ENCODE measurements at places on chromosomes 11 and 22. TPM values are rescaled to one million over a fixed set of nuclear protein-coding genes. Genes with fewer than 3 reads are reported as not detected.

Gene SLC22A6
- total RNA-seq: not detected

Gene MAP6
- total RNA-seq: 0.32 TPM

Gene OR5M11
- not detected for total RNA-seq

Gene DDI1
- total RNA-seq: not detected

Gene CCDC87
- total RNA-seq: 0.17 TPM

Gene ADORA2A
- total RNA-seq: 5.2 TPM

Gene DEFB108B
- not detected for total RNA-seq

Gene PIM3
- 44.2 TPM for total RNA-seq

Gene OLFML1
- 0.32 TPM for total RNA-seq

Gene DENND6B
- 0.20 TPM for total RNA-seq

Gene SPATA19
- total RNA-seq: not detected

Gene CABP2
- total RNA-seq: not detected

- DNase-seq: no peak
Observed at GRCh38 chr11:36150986-36151385, 138.2 kb downstream of the COMMD9 start.

DNA sequence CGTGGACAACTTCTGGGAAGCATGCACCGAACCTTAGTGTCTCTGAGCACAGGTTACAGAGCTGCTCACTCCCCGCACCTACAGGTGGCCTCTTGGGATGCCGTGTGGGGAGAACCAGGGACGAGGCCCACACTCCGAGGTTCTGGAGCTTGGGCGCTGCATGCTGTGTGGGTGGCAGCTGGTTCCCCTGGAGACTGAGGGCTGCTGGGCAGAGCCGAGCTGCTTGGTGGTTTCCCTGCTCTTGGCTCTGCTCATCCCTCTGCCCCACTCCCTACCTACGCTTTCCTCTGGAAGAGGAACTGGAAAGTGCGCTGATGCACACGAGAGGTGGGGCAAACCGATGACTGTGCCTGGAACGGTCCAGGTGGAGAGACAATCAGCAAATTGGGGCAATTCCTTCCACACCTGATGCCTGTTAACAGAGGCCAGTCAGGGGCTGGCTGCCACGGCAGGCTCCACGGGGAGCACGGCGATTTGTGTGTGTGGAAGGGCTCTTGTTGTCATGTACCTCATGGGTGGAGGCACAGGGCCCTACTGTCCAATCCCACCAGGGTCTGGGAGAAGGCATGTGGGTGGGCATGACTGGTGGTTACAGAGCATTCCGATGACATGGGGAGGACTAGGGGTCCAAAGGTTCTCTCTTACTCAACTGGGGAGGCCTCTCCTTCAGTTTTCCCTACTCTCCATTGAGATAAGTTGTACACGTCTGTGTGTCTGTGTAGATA, 60.9 kb downstream of the ST14 start:
- no peak for DNase-seq

- DNase-seq: peak; percentile 44
Observed at GRCh38 chr22:42959576-42960509, 55.1 kb downstream of the PACSIN2 start.

GRCh38 chr11:8288824-8289491, 25.3 kb upstream of the LMO1 start:
- DNase-seq: no peak

GRCh38 chr22:50676180-50676636, 3.6 kb downstream of the SHANK3 start:
- no peak for DNase-seq

DNA sequence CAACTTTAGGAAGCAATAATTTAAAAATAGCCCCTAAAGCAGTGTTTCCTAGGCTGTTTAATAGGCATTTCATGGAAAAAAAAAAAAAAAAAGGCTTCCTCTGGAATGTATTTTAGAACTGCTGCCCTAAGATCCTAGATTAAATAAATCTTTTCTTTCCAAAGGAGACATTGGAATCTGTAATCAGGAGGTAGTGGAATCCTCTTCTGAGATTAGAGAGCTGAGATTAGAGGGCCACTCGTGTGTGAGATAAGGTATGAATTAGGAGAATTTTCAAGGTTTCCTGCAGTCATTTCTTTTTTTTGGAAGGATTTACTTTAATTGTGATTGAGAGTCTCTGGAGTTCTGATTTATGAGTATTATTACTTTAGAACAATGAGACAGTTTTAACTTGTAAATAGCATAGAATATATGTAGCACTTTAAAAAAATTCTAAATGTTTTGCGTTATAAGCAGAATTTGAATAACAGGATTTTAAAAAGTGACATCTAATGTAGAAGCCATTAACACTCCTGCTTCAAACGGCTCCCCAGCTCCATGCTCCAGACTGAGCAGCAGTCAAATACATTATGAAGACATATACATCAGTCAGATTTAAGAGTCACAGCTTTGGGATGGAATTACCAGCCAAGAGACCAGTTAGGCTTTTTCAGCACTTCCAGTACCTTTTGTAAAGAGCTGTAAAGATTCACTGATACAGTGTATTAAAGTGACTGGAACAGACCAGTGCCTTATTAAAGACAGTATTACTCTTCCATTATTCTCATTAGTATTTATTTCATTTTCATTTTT, 5.0 kb downstream of the EED start:
- no peak for DNase-seq

- DNase-seq: peak; percentile 65
Observed at GRCh38 chr11:117256573-117256972, 24.1 kb downstream of the RNF214 start.

DNA sequence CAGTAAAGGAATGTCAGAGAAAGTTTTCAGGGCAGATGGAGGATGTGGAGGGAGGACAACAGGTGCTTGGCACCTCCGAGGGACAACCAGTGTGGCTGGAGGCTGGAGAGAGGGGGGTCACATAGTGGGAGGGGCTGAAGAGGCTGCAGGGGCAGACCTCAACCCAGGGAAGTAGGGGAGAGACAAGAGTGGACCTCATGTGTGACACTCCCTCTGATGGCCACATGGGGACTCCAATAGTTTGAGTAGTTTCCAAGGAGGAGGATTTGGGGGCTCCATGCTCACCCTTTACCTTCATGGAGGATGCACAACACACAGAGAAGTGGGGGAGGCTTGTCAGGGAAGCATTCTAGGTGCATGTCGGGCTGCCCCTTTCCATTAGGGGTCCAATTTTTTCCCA, 35.1 kb upstream of the ASPHD2 start:
- no peak for DNase-seq

GRCh38 chr11:99614352-99614751, 593.6 kb downstream of the CNTN5 start:
- peak; percentile 35 for DNase-seq

- DNase-seq: peak; percentile 4
Observed at GRCh38 chr22:25645964-25646363, 81.5 kb downstream of the GRK3 start.

DNA sequence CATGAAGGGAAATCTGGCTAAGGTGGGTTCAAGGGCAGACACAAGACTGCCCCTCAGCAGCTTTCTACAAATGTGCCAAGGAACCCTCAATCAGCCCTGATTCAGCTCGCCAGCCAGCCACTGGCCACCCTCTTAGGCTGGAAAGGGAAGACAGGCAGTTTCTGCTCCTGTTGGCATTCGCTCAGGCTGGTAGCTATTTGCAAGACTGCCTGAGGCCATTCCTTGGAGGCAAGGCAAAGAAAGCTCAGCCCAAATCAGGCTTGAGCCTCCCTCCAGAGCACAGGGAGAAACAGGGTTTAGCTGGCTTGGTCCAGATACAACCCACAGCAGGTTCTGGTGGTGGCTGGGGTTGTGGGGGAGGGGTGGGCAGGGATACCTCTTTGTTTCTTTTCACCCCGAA, 19.2 kb downstream of the TP53I11 start:
- peak; percentile 62 for DNase-seq

- DNase-seq: no peak
Observed at GRCh38 chr11:12237381-12237784, 127.0 kb downstream of the MICAL2 start.

GRCh38 chr22:46984751-46985506, 222.5 kb downstream of the TBC1D22A start:
- peak; percentile 83 for DNase-seq

DNA sequence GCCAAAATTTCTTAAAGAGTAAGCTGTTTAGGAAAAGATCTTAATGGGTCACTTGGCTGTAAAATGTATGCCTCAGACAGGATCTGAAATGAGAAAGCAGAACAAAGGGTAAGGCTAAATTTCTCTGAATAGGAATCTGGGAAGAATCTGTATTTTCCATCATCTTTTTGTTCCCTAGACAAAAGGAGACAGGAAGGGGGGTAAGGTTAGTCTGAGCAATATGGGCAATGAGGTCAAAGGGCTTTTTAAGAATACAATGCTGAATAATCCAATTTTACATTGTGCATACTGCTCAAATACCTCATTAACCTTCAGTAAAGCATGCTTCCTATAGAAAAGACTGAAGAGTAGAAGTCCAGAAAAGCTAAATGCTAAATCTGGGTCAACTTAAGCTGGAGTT, 34.6 kb downstream of the CLDN25 start:
- no peak for DNase-seq

DNA sequence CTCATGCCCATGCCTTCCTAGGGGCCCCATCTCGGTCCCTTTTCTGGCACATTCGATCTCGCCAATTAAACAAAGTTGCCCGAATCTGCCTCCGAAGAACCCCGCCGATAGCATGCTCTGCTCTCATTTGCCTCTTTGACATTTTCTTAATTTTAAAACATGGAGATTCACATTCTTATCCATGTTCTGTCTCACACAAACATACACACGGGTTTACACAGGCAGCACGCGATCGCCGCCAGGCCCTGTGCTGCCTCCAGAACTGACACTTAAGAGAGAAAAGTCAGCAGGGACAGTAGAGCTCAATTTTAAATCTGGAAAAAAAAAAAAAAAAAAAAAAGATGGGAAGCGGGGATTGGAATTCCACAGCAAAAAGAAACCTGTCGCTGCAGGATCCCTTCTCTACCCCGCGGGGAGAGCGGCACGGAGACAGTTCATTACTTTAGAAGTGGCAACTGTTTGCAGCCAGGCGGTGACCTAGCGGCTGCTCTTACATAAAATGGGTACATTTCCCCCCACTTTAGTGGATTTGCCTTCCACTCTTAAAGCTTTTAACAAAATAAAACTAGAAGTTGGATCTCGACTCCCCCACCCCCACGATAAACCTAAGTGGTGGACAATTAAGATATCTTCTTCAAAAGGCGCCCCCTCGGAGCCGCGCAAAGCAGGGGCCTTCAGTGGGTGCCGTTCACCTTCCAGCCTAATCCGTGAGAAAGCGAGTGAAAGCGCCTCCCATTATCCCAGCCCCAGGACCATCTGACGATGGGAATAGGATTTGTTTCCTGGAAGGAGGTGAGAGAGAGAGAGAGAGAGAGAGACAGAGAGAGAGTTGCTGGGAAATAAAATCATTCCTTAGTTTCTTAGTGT, 13.7 kb downstream of the PAX6 start:
- DNase-seq: no peak

DNA sequence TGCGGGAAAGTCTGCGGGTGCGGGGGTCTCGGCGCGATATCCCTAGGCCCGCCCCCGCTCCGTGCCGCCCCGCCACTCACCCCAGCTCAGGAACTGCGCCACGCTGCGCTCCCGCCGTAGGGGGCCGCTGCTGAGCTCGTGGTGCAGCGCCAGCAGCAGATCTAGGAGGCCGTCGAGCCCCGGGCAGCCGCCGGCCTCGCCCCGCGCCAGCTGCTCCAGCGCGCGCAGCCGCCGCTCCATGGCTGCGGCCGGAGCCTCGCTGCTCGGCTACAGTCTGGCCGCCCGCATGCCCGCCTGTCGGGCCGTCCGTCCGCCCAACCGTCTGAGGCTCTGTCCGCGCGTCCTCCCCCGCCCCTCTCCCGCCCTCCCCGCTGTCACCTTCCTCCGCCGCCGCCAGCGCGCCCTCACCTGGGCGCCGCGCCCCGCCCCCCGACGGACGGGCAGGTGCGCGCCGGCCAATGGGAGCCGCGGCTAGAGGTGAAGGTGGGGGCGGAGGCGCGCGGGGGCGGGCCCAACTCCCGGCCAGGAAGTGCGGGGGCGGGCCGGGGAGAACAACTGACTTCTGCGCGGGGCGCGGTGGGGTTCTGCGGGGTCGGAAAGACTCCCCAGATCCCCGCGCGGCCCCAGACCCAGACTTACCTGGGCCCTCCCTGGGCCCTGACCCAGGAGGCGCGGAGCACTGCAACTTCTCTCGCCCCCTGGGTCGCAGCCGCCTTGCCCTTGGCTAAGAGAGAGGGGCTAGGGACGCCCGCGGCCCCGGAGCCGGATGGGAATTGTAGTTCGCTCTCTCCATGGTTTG, at the start of gene CDC42BPG:
CDC42BPG (minus strand) TSS at position 324 of the 799 bp plus-strand sequence; CDS start at position 240, 84 bp downstream.
- DNase-seq: peak; percentile 50

DNA sequence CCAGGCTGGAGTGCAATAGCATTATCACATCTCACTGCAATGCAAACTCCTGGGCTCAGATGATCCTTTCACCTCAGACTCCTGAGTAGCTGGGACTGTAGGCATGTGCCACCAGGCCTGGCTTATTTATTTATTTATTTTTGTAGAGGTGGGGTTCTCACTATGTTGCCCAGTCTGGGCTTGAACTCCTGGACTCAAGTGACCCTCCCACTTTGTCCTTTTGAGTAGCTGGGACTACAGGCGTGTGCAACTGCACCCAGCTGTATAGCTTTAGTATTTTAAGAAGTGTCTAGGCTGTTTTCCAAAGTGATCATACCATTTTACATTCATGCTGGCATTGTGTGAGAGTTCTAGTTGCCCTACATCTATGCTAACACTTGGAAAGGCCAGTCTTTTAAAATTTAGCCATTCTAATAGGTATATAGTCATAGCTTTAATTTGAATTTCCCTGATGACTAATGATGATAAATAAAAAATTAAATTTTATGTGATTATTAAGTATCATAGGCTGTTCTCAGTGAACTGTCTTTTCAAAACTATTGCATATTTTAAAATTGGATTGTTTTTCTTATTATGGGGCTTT, 96.9 kb downstream of the TMEM135 start:
- DNase-seq: no peak

DNA sequence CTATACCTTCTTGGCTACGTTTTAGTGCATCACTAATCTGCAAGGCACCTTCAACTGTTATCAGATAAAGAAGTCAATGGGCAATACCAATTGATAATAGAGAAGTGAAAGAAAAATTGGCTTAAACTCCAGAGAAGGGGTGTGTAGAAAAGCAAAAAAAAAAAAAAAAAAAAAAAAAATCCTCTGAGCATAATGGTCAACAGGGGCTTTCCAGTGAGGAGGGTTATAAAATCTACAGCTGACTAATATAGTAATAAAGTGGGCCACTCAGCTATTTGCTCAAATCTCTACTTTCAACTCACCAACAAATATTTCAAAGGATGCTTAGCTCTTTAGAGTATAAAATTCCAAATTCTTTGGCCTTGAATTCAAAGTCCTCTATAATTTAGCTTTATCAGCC, 77.8 kb downstream of the APOL5 start:
- DNase-seq: no peak

DNA sequence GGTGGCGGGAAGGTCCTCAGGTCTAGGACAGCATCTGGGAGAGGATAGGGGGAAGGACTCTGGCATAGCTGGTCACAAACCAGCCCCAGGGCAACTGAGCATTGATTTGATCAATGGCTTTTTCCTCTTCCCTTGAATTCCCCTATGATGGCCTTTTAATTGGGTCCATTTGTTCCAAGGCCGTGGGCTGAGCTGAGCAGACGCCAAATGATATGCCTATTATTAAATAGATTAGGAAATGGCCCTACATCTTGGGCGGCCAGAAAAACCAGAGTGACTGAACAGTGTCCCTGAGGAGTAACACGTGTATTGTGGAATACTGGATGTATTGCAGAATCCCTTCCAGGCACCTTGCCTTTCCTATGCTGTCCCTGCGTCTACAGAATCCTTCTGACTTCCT, 26.7 kb upstream of the P2RY6 start:
- no peak for DNase-seq
